ENCODE measurements at places on chromosomes 4 and X.

DNA sequence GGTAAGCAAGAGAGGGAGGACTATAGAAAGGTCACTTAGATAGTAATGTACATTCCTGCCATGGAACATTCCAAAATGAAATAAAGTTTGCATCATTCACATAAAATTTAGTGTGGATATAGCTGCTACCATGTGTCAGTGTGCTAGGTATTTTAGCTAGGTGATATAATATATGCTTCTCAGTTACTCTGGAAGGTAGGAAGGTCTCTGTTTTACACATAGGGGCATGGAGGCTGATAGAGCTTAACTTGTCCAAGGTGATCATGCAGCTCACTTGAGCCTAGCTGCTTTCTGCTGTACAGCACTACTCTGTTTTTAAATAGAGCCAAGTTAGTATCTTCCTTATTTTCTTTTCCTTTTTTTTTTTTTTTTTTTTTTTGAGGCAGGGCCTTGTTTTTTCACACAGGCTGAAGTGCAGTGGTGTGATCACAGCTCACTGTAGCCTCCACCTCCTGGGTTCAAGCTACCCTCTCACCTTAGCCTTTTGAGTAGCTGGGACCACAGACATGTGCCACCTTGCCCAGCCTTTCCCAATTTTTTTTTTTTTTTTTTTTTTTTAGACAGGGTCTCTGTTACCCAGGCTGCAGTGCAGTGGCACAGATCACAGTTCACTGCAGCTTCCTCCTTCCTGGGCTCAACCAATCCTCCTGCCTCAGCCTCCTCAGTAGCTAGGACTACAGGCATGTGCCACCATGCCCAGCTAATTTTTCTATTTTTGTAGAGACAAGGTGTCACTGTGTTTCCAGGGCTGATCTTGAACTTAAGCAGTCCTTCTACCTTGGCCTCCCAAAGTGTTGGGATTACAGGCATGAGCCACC lies 10.4 kb downstream of the AFF1 start:
- DNase-seq = no peak

DNA sequence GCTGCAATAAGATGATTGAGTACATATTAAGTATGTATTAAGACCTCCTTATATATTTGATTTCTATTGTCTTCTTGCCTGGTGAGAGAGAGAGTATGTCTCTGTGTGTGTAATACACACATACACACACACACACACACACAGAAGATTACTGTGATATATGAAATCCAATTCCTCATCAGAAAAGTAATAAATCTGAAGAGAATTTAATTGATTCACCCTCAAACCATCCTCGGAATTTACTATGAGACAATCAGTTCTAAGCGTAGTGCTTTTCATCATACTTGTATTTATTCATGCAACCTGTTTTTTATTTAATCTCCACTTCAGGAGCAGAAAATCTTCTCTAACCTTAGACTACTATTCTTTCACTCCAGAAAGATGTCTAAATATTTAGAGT lies 62.3 kb upstream of the TLL1 start:
- DNase-seq = no peak

DNA sequence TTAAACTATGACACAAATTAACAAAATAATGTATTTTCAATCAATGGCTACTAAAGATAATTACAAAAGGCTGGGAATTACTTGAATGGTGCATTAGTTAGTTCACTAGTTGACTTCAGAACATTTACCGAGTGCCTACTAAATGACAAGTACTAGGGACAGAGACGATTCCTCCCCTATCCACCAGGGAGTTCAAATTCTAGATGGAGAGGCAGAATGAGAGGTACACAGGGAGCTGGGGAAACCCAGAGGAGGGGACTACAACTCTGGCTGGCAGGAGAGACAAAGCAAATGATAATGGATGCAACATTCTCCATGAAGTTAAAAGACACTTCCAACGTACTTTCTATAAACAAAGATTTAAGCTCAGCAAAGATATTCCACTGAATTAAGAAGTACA lies 43.1 kb upstream of the MCF2 start:
- DNase-seq = no peak

- DNase-seq = peak; percentile 57
These were observed at the start of gene SPINK2 for GRCh38 chr4:56821381-56822243. SPINK2 (minus strand) TSS chr4:56821701; CDS start chr4:56821662, 39 bp downstream.

- DNase-seq = peak; percentile 63
These were observed 9.9 kb downstream of the TMSB4X start for GRCh38 chrX:12984603-12985319.

GRCh38 chrX:129706400-129707072 lies 32.2 kb upstream of the XPNPEP2 start:
- peak; percentile 62 for DNase-seq

GRCh38 chrX:130652824-130653578 lies 250.0 kb downstream of the ENOX2 start:
- DNase-seq = no peak

- DNase-seq = no peak
These were observed 130.7 kb upstream of the GPRIN3 start for GRCh38 chr4:89438102-89438831.

GRCh38 chr4:6222761-6223292 lies 22.5 kb upstream of the JAKMIP1 start:
- no peak for DNase-seq

DNA sequence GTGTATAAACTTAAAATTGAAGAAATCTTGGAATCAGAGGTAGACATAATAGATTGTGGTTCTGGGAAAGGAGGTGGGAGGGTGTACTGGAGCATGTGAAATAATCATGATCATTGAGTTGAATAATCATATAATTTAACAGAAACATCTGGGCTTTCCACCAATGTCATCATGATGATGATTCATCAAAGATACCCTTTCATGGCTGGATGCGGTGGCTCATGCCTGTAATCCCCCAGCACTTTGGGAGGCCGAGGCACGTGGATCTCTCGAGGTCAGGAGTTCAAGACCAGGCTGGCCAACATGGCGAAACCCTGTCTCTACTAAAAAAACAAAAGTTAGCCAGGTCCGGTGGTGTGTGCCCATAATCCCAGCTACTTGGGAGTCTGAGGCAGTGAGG lies 6.7 kb upstream of the RUFY3 start:
- DNase-seq = no peak

DNA sequence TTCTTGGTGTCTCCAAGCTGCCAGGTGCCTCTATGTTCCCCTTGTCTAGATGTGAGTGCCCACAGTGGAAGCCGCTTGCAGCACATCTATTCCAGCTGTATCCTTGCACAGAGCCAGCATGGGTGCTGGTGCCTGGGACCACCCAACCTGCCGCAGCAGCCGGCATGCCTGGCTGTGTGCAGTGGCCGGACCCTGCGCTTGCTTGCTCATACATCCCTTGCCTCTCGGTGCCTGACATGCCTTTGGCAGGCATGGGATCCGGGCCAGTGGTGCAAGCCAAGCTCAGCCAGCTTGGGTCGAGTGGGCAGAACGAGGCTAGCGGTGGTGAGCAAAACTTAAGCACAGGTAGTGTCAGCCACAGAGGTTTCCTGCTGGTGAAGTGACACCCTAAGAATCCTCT lies 355.1 kb downstream of the TLL1 start:
- DNase-seq = no peak

DNA sequence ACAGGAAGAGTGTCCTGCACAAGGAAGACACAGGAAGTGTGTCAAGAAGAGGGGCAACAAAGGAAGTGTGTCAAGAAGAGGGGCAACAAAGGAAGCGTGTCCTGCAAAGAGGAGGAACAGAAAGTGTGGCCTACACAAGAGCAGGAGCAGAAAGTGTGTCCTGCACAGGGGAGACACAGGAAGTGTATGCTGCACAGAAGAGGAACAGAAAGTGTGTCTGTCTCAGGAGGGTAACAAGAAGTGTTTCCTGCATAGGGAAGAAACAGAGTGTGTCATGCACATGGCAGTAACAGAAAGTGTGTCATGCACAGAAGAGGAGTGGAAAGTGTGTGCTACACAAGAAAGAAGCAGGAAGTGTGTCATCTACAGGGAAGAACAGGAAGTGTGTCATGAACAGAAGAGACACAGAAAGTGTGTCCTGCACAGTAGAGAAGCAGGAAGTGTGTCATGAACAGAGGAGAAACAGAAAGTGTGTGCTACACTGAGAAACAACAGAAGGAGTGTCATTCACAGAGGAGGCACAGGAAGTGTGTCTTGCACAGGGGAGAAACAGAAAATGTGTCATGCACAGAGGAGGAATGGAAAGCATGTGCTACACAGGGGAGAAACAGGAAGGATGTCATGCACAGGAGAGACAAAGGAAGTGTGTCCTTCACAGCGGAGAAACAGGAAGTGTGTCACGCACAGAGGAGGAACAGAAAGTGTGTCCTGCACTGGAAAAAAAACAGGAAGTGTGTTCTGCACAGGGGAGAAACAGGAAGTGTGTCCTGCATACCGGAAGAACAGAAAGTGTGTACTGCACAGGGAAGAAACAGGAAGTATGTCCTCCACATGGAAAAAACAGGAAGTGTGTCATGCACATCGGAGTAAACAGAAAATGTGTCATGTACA lies 526.4 kb upstream of the PRKX start:
- DNase-seq = no peak

DNA sequence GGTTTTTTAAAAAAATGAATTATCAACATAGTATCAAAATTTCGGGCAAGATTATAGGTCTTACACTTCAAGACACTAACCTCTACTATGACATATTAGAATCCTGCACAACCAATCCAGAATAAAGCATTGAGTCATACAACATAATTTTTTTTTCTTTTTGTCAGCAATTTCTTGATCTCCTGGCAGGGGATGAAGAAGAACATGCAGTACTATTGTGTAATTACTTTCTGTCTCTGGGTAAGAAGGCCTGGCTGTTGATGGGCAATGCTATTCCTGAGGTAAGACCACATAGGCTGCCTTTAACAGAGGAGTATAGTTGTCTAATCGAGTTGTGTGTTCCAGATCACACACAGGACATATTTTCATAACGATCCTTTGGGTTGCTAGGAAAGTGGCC lies 67.5 kb downstream of the FBXL5 start:
- DNase-seq = no peak

DNA sequence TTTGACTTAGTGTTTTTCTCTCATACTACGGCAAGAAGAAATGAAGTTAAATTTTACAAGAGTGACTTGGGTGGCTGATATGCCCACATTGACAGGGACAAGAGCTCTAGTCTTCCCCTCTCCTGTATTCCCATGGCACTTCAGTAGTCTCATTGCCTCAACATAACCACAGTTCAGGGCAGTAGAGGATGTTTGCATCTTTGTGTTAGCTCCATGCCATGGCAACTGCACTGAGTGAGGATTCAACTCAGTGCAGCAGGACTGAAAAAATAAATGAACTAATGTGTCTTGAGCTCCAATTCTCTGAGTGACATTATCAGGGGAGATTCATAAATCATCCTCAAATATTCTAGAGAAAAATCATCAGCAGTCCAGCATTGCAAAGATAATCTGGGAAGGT lies 78.8 kb downstream of the TET2 start:
- DNase-seq = no peak

DNA sequence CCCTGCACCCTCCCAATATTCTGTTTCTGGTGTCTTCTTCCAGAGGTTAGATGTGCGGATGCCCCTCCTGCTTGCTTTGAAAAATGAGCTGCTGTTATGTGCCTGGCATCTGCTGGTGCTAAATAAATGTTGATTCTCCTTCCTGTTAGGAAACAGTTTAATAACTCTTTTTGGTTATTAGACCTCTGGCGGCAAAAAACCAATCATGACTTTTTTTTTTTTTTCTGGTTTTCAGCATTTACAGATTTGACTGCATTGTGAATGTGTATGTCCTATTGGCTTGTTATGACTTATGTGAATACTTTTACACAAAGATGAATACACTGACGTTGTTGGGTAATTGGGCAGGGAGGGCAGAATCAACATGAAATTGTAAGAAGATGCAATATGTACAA lies 13.6 kb upstream of the TMEM156 start:
- no peak for DNase-seq

GRCh38 chr4:171954650-171955049 lies 141.4 kb downstream of the GALNTL6 start:
- DNase-seq = no peak

DNA sequence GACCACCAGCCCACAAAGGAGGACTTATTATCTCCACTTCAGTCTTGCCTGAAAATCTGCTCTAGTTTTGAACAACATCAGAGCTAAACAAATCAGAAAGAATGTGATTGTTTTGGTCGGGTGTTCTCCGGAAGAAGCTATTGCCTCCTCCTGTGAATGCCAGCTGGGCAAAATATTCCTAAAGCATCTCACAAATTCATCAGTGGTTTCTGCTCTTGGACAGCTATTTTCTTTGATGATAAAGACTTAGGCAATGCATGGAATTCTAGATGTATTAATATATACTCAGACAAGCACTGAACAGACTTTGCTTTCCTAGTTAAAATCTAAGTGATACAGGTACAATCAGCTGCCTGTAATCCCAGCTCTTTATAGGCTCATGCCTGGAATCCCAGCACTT lies 71.8 kb downstream of the ASMT start:
- DNase-seq = no peak

- DNase-seq = no peak
These were observed 144.9 kb downstream of the ENOX2 start for GRCh38 chrX:130758072-130758471.

- DNase-seq = no peak
These were observed 119.2 kb downstream of the RAPGEF2 start for GRCh38 chr4:159222043-159222552.

GRCh38 chr4:76546327-76546726 lies 111.3 kb downstream of the SHROOM3 start:
- DNase-seq = no peak

GRCh38 chr4:14254252-14254651 lies 626.7 kb upstream of the BOD1L1 start:
- DNase-seq = peak; percentile 23

- no peak for DNase-seq
These were observed 470.7 kb downstream of the CCSER1 start for GRCh38 chr4:90597927-90598326.

GRCh38 chrX:94901849-94902248 lies 1227.8 kb downstream of the FAM133A start:
- DNase-seq = no peak

GRCh38 chr4:113071274-113071673 lies 21.8 kb downstream of the ANK2 start:
- no peak for DNase-seq

GRCh38 chr4:88991746-88992145 lies 65.2 kb downstream of the FAM13A start:
- DNase-seq = no peak

- DNase-seq = peak; percentile 40
These were observed 52.9 kb downstream of the ARHGAP24 start for GRCh38 chr4:85527815-85528214.

DNA sequence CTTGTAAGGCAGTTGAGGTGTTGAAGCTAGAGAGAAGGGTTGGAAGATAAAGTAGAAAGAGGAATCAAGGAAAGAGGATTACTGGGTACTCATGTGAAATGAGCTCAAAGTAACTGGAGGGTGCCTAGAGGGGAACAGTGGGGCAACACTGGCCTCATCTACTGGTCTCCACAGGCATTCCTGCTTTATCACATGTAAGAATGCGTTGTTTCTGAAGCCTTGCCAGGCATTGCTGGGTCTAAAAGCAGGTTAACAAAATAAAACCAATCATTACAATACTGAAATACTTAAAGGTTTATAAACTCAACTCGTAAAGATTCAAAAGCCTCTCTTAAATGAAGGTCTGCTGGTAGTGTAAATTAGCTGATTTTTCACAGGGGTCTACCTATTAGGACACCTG lies 96.0 kb downstream of the FANCB start:
- DNase-seq = no peak

GRCh38 chr4:10917566-10917965 lies 233.0 kb upstream of the CLNK start:
- peak; percentile 95 for DNase-seq

GRCh38 chr4:4289055-4289454 lies 899 bp downstream of the LYAR start:
- DNase-seq = no peak

- no peak for DNase-seq
These were observed 67.6 kb upstream of the TMEM150C start for GRCh38 chr4:82629238-82630000.

All from COR-L47 (cell line).